ENCODE measurements at places on chromosomes 12 and 14.

- DNase-seq: peak; percentile 85
Measured at GRCh38 chr12:105705765-105706164, 375.3 kb downstream of the C12orf75 start.

GRCh38 chr14:54617467-54617866 lies 50.5 kb downstream of the SAMD4A start:
- DNase-seq: no peak

DNA sequence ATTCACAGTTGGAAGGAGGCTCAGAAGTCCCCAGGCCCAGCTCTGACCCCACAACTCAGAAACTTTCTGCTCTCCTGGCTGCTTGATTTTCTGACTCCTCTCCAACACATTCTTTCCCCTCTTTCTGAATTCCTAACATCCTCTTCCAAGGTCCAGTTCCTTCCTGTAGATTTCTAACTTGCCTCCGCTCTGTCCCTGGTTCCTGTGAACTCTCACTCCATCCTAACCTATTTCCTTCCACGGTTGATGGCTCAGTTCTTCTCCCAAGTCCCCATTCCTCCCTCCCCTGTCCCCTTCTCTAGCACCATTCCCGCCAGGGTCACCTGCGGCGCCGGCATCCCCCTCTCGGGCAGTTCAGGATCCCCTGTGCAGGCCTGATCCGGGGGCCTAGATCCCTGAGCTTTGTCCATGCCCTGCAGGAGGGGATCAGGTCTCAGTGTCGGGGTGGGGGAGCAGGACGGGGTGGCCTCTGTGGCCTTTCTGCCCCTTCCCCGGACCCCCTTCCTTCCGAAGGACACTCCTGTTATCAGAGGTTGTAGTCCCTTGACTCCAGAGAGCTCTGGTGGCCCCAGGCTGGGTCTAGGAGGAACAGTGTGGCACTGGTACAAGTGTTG lies 6.0 kb upstream of the SLC22A17 start:
- DNase-seq: no peak

GRCh38 chr14:79502136-79502750 lies 709.1 kb downstream of the DIO2 start:
- DNase-seq: no peak

DNA sequence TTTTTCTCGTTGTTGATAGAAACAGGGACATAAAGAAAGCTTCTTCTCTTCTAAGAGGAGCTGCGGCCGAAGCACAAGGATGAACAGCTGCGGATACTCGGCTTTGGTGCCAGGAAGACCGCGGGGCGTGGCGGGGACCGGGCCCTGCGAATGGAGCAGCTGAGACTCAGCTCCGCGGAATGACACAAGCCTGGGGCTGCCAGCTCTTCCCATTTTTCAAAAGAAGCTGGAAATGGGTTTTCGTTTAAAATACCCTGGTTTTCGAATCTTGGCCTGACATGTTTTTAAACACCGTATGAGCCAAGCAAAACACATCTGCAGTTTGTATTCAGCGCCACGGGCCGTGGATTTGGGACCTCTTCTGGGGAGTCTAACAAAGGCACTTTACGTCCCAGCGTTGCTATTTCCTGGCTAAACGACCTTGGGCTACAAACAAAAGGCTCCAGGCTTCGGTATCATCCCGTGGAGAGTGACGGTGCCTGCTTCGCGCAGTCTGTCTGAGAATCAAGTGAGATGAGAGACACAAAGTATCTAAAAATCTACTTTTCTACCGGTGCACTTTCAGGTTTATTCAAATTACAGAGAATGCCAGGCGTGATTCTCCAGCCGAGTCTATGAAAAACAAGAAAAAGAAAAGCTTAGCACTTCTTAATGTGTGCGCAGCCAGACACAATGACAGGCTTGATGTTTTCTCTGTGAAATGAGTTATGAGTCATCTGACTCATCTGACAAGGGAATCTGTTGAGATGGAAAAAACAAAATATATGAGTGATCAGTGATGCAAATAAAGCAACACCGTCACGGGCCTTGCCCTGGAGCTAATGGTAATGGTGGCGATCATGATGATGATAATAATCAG lies 114.0 kb upstream of the TMEM132D start:
- DNase-seq: peak; percentile 63

DNA sequence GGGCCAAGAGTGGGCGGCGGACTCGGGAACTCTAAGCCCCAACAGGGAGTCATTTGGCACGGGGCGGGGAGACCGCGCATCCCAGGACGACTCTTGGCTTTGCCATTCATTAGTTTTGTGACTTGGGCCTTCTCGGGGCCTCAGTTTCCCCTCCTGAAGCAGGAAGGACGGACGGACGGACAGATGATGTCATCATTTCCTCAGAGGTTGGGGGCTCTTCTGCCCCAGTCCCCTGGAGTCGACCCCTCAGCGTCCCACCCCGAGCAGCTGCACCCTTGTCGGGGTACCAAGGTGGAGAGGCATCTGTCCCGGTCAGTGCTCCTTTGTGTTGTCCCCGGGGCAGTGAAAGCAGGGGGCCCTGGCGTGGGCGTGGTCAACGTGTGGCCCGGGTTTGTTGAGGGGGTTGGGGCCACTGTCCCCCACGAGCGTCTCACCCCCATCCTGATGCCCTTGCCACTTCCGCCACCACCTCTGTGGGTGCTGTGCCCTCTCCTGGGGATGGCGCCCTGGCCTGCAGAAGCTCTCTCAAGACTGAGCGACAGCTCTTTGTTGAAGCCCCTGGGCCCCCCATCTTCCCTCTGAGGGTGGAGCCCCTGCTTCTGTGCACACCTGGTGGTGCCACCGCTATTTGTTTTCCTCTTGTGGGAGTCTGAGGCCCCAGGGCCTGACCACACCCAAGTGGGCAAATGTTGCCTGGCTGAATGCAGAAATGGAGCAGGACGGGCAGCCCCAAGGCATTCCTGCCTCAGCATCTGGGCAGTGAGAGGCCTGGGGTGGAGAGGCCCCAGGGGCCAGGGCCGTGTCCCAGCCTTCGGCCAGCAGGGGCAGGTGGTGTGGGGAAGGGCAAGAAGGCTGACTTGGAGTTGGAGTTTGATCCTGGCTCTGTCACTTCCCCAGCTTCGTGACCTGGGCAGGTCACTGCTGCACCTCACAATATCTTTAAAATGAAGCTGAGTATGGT lies 896 bp downstream of the HHIPL1 start:
- DNase-seq: peak; percentile 16

- DNase-seq: no peak
Measured at GRCh38 chr14:71891185-71891584, 41.0 kb upstream of the RGS6 start.

DNA sequence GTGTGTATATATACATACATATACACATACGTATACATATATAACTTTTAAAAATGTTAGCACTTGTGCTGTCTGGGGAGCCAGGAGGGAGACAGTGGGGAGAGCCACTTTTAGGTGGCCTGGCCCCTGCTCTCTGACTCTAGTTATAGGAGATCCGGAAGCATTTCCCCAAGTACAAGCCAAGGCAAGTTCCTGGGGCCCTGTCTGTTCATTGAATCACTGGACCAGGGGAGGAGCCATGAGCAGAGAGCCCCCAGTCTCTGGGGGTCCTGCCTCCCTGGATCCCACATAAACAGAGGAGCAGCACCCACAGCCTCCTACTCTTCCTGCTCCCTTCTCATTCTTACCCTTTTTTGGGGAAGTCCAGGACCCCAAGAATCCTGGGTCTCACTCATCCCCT lies 45.4 kb upstream of the TMED10 start:
- no peak for DNase-seq

- DNase-seq: peak; percentile 74
Measured at GRCh38 chr14:95255487-95255886, 64.2 kb downstream of the CLMN start.

DNA sequence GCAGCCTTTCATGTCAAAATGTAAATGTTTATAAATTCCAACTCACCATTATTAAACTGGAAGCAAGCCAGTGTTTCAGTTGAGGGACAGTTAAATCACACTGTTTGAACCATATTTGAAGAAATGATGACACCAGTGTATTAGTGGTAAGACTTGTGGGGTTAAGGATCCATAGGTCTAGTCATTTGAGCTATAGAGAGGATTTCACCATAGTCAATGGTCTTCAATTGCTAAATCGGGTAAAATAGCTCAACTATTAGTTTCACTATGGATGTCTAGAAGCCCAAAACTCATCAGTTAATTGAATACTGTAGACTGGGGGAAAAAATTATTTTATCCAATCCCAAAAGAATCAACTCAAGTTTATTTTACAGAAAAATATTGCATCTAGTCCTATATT lies 659.1 kb downstream of the NRXN3 start:
- DNase-seq: no peak

- no peak for DNase-seq
Measured at GRCh38 chr14:67461341-67461985, 27.1 kb downstream of the TMEM229B start.

GRCh38 chr12:124906606-124907261 lies 7.7 kb downstream of the UBC start:
- peak; percentile 98 for DNase-seq

- DNase-seq: no peak
Measured at GRCh38 chr14:49508124-49508523, 78.1 kb downstream of the RPS29 start.

DNA sequence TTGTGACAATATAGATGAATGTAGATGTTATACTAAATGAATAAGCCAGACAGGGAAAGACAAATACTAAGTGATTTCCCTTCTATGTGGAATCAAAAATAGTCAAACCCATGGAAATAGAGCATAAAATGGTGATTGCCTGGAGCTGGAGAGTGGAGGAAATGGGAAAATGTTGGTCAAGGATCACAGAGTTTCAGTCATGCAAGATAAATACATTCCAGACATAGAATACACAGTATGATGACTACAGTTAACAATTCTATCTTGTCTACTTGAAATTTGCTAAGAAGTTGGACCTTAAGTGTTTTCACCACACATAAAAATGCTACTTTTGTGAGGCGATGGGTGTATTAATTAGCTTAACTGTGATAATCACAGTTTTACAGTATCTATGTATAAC lies 1182.7 kb downstream of the AACS start:
- DNase-seq: no peak

GRCh38 chr12:15050659-15051058 lies 77.8 kb downstream of the PDE6H start:
- DNase-seq: peak; percentile 39

DNA sequence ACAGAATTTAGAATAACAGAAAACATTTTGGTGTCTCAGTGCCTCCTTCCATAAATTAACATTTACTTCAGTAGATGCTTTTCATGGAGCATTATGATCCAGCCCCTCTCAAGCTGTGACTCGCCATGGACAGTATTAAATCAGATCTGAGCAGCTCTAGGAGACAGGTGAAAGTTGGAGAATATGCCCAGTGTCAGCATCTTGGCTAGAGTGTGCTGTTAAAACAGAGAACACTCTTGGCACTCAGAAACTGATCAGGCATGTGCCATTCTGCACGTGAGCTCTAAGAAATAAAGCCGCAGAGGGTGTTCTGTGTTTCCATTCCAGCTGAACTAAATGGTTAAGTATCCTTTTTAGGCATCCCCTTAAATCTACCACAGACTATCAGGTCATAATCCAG lies 68.0 kb downstream of the DIP2B start:
- DNase-seq: no peak

GRCh38 chr12:95342008-95342407 lies 124.4 kb downstream of the VEZT start:
- no peak for DNase-seq

- DNase-seq: no peak
Measured at GRCh38 chr12:78483767-78484315, 380.7 kb upstream of the SYT1 start.

DNA sequence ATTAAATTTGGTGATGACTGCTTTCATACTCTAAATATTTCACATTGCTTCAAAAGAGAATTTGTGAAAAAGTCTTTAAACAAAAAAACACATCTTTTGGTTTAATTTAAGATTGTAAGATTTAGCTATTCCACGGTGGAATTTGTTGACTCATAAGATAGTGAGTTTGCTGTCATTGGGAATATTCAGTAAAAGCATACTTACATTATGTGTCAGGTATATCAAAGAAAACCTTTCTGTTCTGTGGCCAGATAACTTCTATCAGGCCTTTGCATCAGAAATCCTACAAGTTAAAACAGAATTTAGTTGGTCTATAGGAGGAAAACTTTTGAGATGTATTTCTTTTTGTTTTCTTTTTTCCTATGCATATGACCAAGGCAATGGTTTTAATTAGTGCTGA lies 148.8 kb upstream of the E2F7 start:
- DNase-seq: no peak

DNA sequence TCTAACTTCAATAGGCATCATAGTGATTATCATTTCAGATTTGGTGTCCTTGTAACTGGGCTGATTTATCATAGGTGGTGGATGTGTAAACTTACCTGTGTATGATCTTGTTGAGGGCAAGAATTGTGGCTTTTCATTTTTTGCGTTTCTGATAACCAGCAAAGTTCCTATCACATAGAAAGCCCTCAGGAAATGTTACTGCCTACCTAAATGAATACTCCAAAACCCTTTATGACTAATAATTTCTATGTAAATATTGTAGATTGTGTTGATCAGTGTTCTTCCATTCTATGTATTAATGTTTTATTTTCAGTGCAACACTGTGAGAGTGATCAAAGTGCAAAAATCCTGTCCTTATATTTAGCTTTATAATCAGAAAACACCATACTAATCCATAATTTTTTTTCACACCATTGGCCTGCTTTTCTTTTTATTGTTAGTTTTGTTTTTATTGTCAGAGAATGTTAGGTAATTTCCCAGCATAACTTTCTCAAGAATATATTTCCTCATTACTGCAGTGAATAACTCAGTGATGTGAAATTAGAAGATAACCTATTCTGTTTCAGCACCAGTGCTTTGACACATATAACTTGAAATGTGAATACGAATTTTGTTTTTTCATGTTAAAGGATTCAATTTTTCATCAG lies 94.1 kb downstream of the GPHN start:
- DNase-seq: no peak

- DNase-seq: peak; percentile 65
Measured at GRCh38 chr12:1502379-1502720, 92.0 kb downstream of the FBXL14 start.

- no peak for DNase-seq
Measured at GRCh38 chr12:27552886-27553560, 29.0 kb downstream of the PPFIBP1 start.

- DNase-seq: no peak
Measured at GRCh38 chr12:116368196-116369194, 91.0 kb upstream of the MED13L start.

DNA sequence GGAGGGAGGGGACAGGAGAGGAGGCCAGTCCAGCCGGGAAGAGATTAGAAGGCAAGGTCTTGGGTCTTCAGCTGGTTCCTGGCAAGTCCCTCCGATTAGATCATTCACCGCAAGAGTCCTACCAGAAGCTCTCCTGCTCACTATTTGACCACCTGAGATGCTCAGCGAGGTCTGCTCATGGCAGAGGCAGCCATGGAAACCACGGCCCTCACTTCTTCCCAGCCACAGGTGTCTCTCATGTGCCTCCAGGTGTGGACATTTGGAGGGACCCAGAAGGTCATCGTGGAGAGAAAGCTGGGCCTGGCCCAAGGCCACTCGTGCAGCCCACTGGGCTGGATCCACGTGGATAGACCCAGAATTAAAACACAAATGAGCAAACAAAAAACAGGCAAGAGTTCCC lies 99.5 kb downstream of the DICER1 start:
- DNase-seq: no peak

DNA sequence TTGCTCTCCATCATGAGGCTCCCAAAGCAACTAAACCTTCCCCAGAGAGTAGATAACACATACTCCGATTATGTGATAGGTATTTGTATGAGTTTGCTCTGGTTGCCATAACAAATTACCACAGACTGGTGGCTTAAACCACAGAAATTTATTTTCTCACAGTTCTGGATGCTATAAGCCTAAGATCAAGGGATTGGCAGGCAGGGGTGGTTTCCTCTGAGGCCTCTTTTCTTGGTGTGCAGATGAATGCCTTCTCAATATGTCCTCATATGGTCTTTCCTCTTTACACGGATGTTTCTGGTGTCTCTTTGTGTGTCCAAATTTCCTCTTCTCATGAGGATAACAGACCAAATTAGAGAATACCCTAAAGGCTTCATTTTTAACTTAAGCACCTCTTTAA lies 285.8 kb upstream of the GRIP1 start:
- DNase-seq: no peak

Measured in eye (tissue), 1 donor.